ENCODE measurements at places on chromosomes 4 and X.
A peak's percentile ranks its signal among the peaks of the same experiment; 100 is the strongest.

DNA sequence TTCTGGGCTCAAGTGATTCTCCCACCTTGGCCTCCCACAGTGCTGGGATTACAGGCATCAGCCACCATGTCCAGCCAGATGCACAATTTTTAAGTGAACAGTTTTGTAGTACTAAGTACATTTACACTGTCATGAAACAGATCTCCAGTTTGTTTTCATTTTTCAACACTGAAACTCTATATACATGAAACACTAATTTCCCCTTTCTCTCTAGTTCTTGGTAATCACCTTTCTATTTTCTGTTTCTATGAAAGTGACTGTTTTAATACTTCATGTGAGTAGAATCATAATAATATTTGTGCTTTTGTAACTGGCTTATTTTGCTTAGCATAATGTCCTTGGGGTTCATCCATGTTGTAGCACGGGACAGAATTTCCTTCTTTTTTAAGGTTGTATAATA, 237.4 kb downstream of the CAMK2D start:
- DNase-seq = no peak

GRCh38 chr4:86960557-86960961, 25.7 kb downstream of the AFF1 start:
- DNase-seq = no peak

DNA sequence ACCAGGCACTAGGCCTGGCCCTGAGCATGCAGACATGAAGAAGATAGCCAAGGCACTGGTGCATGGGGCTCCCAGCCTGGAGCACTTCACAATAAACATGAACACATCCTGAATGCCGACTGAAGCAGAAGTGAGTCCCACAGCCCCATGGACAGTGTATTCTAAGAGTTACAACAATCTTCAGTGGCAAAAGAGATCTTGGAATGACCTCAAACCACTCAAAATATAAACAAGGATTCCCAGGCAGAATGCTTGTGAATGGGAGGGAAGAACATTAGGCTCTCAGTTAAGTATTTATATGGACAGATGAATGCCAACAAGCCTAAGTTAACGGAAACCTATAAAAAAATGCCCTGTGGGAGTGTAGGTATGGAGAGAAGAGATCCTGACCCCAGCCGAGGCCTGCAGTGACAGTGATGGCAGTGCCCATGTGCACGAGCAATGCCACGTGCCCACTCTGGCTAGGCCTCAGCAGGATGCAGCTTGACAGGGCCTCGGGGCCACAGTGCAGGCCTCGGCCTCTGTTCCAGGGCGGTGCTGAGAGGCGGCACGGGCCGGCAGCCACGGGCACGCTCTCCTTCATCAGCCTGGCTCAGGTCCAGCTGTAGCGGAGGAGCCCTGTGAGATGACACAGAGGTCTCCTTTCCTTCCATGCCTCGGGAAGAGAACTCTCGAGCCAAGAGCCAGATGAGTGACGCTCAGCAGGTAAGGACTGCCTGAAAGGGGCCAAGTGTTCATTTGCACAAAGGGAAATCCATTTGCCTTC, 49.2 kb downstream of the IRF2 start:
- DNase-seq = no peak

DNA sequence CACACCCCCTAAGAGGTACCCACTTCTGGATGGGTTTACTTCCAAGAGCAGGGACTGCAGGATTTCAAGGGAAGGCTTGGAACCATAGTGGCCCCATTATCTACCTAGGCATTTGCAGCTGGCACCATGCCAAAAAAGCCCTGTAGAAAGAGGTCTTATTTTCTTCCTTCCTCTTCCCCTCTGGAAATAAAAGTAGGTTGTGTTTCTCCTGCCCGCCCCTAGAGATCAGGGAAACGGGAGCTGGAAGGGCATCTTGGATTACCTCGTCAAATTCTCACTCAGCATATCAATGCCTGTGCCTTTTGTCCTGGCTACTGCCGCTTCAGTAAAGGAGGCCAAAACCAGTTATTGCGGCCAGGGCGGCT, 1.6 kb downstream of the SCD5 start:
- DNase-seq = no peak

GRCh38 chr4:49032440-49033161, 46.5 kb downstream of the CWH43 start:
- DNase-seq = no peak

DNA sequence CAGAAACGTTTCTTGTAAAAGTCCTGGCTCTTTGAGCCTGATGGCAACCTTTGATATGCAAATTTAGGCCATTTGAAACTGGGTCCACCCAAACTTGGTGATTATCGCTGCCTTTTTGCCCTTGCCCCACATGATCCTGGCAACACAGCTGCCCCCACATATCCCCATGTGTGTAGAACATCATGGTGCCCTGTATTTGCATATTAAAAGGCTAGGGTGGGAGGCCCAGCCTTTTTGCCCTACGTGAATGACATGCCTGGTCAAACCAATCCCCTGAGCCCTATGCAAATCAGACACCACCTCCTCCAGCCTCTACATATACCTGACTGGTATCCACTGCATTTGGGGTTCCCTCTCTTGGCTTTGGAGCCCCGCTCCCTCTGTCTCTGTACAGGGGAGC, 202.4 kb downstream of the MAB21L2 start:
- DNase-seq = no peak

GRCh38 chr4:165191348-165191656, 16.1 kb upstream of the KLHL2 start:
- no peak for DNase-seq

GRCh38 chr4:40269133-40269532, 66.0 kb upstream of the CHRNA9 start:
- no peak for DNase-seq

DNA sequence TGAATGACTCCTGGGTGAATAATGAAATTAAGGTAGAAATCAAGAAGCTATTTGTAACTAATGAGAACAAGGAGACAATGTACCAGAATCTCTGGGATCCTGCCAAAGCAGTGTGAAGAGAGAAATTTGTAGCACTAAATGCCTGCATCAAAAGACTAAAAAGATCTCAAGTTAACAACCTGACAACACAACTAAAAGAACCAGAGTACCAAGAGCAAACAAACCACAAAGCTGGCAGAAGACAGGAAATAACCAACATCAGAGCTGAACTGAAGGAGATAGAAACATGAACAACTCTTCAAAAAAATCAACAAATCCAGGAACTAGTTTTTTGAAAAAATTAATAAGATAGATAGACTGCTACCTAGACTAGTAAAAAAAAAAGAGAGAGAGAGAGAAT, 8.4 kb downstream of the CFAP299 start:
- DNase-seq = no peak

- DNase-seq = no peak
Observed at GRCh38 chr4:19400820-19401219, 850.9 kb upstream of the SLIT2 start.

- DNase-seq = no peak
Observed at GRCh38 chr4:98363431-98363830, 102.2 kb downstream of the RAP1GDS1 start.

DNA sequence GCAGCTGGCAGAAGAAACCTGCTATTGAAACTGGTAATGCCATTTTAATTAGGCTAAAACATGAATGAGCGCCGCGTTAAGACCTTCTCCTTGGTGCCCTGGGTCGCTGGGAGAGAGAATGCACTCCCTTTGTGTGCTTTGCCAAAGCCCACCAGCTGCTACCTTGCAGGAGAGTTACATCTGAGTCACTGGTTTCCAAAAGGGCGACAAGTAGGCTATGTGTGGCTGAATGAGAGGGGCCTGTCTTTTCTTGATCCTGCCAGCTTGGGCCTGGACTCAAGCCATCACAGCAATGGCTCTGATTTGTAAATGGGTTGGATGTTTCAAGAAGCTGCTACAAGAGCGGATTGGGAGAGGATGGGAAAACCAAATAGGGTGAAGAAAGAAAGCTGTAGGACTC, 81.5 kb downstream of the NHS start:
- no peak for DNase-seq

DNA sequence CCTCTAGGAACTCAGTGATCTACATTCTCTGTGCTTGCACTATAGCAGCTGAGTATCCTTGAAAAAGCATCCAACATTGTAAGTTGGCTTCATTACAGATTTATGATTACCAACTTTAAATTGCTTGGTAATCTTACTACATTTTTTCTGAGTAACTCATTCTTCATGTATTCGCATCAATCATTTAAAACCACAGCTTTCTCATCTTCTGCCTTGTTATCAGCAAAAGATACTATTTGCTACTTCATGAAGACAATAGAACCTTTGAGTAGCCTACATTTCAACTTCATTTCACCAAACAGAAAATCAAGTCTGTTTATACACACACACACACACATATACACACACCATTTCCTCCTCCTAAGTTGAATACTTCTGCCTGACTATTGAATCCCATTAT, 6.2 kb upstream of the DCAF8L2 start:
- DNase-seq = no peak

DNA sequence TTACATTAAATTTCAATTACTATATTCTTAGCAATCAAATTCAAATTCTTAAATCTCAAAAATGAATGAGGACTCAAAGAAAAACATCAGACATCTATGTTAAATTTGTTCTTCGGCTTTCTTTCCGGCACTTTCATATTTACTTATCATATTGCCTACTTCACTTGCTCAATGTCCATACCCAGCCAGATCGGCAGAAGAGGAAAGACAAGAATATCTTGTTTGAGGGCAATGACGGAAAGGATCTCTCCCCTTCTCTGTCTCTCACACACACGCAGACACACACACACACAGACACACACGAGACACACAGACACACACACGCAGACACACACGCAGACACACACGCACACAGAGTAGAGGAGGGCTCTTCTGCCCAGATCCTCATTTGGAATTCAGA, 13.2 kb upstream of the IRF2 start:
- DNase-seq = no peak

DNA sequence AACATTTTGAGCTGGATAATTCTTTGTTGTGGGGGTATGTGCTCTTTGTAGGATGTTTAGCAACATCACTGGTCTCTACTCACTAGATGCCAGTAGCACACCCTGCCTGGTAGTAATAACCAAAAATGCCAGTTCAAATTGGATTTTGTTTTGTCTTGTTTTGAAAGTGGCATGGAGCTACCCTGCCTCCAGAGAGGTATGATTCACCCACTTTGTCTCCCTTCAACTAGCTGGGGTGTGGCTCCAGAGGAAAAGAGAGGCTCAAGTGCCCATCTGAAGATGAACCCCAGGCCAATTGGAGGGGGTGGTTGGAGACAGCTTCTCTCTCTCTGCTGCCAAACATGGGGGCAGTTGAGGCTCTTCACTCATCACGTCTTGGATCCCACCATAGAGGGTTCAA, 34.5 kb downstream of the NIPAL1 start:
- DNase-seq = no peak

DNA sequence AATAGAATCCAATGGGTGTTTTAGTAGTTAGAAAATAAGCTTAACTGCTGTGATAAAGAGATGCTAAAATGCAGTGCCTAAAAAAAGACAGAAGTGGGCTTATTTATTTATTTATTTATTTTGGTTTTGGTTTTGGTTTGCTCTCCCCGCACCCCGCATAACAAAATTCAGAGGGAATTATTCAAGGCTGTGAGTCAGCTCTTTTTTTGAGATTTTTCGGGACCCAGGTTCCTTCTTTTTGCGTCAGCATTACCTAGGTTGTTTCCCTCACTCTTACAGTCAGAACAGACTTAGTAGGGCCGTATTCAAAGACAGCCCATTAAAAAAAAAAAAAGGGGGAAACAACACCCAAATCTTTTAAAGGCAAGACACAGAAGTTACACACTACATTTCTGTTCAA, 1495.5 kb upstream of the ADGRL3 start:
- DNase-seq = no peak

GRCh38 chrX:107715331-107716117, 60.1 kb downstream of the TSC22D3 start:
- no peak for DNase-seq

- DNase-seq = no peak
Observed at GRCh38 chr4:146401274-146401673, 120.5 kb downstream of the SLC10A7 start.

DNA sequence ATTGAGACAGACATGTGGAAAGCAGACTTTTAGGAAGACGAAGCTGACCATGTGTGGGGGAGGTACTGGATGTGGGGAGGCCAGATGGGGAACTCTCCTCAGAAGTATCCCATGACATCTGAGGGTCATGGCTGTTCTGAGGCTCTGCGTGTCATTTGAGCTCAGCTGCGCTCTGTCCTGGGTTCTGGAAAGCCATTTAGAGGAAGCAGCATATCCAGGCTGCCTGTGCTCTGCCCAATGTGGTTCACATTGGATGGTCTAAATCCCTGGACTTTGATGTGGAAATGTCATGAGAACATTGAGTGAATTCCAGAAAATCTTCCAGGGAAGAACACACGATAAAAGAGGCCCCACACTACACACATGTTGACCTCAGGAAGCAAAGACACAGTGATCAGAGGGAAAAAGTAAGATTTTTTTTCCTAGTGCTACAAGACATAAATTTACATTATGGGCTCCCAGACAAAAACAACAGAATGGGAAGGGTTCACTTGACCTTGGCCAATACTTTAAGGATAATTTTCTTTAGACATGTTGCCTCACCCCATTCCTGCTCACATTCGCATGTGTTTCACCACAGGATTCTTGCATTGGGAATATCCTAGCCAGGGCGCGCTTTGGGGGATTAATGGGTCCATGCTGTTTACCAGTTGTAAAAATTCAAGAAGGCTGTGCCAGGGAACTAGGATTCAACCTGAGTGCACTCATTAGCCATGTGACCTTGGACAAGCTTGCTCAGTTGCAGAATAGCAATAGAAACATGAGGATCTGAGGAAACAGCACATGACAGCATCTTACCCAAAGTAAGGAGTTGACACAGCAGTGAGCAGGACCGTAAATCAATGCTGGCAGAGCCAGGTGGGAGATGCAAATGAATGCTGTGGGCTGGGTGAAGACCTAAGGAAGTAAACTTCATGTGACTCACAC, 73.2 kb upstream of the C1QTNF7 start:
- no peak for DNase-seq

- DNase-seq = no peak
Observed at GRCh38 chrX:13716905-13717304, 17.5 kb downstream of the TRAPPC2 start.

- DNase-seq = no peak
Observed at GRCh38 chrX:120309873-120310705, 1.2 kb downstream of the TMEM255A start.

DNA sequence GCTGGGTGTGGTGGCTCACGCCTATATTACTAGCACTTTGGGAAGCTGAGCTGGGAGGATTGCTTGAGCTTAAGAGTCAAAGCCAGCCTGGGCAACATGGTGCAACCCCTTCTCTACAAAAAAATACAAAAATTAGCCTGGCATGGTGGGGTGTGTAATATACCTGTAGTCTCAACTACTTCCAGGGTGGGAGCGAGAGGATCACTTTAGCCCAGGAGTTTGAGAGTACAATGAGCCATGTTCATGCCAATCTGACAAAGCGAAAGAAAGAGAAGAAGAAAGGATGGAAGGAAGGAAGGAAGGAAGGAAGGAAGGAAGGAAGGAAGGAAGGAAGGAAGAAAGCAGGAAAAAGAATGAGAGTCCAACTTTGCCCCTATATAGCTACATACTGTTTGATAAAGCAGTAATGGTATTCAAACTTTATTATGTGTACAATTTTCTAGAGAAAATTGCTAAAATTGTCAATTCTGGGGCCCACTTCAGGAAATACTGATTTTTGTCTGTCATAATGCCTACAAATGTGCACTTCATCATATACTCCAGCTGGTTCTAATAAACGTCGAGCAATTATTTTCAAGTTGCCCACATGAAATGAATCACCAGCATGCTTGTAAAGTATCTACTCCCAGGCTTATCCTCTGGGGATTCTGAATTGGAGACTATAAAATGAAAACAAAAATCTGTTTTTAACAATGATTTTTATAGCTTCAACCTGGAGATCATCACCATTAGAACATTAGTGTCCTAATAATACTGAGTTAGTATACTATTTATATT, 132.3 kb downstream of the NDST4 start:
- DNase-seq = no peak

- DNase-seq = peak; percentile 34
Observed at GRCh38 chrX:39162322-39162735, 361.1 kb downstream of the MID1IP1 start.

All from stimulated activated CD4-positive, alpha-beta T cell treated with anti-CD3 and anti-CD28 coated beads, TNF-alpha, amount 100 ng/mL, for 48 hours (primary cell).